ENCODE measurements at places on chromosomes 5 and 9.
A peak's percentile ranks its signal among the peaks of the same experiment; 100 is the strongest.

GRCh38 chr5:38655691-38656090 is 99.2 kb upstream of the LIFR start:
- H3K4me1 ChIP-seq: no peaks in the 10 kb centered on the region
- no peak for DNase-seq
- no peaks in the 10 kb centered on the region for H3K36me3 ChIP-seq
- H3K27ac ChIP-seq: no peak overlapping the region

GRCh38 chr5:139964994-139965565 is 78.0 kb downstream of the NRG2 start:
- H3K36me3 ChIP-seq: no peaks in the 10 kb centered on the region
- H3K4me3 ChIP-seq: no peak overlapping the region
- 0 out of 2 replicates have a peak, but pooled peaks cover 5% of the 10 kb centered on the region for H3K4me1 ChIP-seq
- no peak overlapping the region for H3K27ac ChIP-seq

- DNase-seq: no peak
- H3K4me1 ChIP-seq: no peaks in the 10 kb centered on the region
- no peak overlapping the region for H3K4me3 ChIP-seq
Measured at GRCh38 chr9:70000469-70000868, 43.2 kb upstream of the MAMDC2 start.

DNA sequence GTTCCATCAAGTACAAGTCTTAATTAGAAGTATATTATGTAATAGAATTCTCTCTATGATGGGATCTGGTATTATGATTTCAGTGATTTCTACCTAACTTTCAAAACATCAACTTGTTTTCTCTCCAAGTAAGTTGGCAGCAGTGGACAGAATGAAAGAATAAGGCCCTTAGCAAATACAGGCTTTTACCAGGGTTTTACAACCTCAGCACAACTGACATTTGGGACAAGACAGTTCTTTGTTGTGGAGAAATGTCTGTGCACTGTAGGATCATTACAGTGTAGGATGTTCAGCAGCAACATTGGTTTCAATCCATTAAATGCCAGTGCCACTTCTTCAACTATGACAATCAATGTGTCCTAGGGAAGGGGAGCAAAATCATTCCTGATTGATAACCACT is 48.8 kb downstream of the MLANA start:
- H3K4me3 ChIP-seq: no peak overlapping the region
- no peaks in the 10 kb centered on the region for H3K36me3 ChIP-seq
- no peak for DNase-seq
- no peaks in the 10 kb centered on the region for H3K27me3 ChIP-seq

DNA sequence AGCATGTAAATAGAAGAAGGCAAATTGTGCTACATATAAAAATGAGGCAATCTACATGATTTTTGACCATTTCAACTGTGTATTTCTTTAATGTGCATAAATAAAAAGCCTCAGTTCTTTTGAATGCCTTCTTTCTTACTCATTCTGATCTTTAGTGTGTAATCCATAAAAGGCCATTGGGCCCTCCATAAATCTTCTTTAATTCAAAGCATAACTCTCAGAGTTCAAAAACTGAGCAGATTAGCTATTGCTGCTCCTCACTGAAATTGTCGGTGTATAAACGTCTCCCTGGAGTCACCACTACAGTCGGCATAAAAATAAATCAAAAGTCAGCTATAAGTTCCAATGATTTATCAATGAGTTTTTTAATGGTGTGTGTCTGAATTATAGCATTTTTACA is 45.3 kb upstream of the ADAMTSL1 start:
- no peak overlapping the region for H3K27ac ChIP-seq
- H3K27me3 ChIP-seq: no peaks in the 10 kb centered on the region
- no peaks in the 10 kb centered on the region for H3K4me1 ChIP-seq
- H3K4me3 ChIP-seq: no peak overlapping the region
- no peaks in the 10 kb centered on the region for H3K36me3 ChIP-seq

GRCh38 chr5:85769347-85769746 is 848.4 kb upstream of the COX7C start:
- DNase-seq: no peak
- no peaks in the 10 kb centered on the region for H3K27me3 ChIP-seq
- no peaks in the 10 kb centered on the region for H3K4me1 ChIP-seq

GRCh38 chr9:112487799-112488340 is 1.2 kb downstream of the KIAA1958 start:
- peak overlapping the region; percentile 60 for H3K4me3 ChIP-seq
- H3K27me3 ChIP-seq: no peaks in the 10 kb centered on the region
- no peaks in the 10 kb centered on the region for H3K36me3 ChIP-seq
- H3K4me1 ChIP-seq: peaks cover 7% of the 10 kb centered on the region

DNA sequence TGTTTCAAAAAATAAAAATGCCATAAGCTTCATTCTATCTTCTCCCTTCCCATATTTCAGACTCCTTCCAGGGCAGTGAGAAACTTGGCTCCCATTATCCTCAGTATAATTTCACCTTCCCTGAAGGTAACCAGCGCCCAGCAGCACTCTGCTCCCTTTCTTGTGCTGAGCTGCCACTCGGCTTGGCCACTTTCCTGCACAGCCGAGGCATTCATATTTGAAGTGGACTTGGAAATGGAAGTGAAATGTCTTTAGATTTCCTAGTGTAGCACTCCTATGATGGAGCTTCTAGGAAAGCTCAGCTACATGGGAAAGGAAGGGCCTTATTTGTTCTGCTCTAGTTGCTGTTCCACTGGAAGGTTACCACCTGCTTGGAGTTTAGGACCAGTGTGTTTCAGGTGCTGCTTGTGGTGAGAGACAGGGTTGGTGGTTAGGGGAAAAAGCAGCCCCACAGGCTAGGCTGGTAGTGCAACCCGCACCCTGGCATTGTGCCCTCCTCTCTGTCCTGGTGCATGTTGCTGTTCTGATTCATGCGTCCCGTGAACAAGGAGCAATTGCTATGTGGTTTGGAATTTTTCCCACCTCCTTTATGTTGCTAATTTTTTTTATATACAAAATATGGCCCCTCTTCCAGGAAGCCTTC is 53.8 kb downstream of the RAD23B start:
- H3K4me1 ChIP-seq: 0 out of 2 replicates have a peak, but pooled peaks cover 7% of the 10 kb centered on the region
- no peaks in the 10 kb centered on the region for H3K27me3 ChIP-seq
- no peak for DNase-seq
- peaks cover 6% of the 10 kb centered on the region for H3K36me3 ChIP-seq
- no peak overlapping the region for H3K4me3 ChIP-seq
- no peak overlapping the region for H3K27ac ChIP-seq

DNA sequence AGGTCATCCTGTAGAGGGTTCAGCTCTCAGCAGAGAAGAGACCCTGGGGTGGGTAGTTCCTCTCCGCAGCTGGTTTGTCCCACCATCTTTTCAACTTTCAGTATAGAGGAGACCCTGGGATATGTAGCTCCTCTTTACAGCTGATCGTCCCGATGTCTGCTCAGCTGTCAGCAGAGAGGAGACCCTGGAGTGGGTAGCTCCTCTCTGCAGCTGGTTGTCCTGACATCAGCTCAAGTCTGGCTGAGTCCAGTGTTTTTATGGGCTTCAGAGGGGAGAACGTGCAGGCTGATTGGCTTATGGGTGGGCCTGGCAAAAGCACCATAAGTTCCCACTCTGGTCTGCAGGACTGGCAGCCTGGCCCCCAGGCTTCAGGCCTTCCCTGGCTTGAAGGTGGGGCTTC is 80.8 kb downstream of the NLN start:
- no peak for DNase-seq
- H3K36me3 ChIP-seq: no peaks in the 10 kb centered on the region
- H3K27ac ChIP-seq: no peak overlapping the region
- peaks cover 10% of the 10 kb centered on the region for H3K4me1 ChIP-seq
- H3K4me3 ChIP-seq: no peak overlapping the region

DNA sequence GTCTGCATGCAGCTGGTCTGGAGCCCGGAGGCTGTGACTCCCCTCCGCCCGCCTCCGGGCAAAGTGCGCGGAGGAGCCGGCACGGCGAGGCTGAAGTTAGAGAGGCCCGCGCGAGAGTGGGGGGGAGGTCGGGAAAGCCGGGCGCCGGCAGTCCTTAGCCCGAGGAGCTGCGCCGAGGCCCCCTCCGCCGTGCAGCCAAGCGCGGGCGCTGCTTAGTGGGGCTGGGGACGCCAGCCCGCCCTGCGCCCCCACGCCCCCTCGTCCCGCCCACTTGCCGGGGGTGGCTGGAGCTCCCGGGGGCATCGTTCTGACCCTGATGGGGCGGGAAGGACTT is 403 bp downstream of the NINJ1 start:
- peak; percentile 69 for DNase-seq
- H3K27ac ChIP-seq: peak overlapping the region; percentile 60
- H3K4me3 ChIP-seq: peak overlapping the region; percentile 86
- H3K27me3 ChIP-seq: no peaks in the 10 kb centered on the region
- peaks cover 4% of the 10 kb centered on the region for H3K4me1 ChIP-seq

DNA sequence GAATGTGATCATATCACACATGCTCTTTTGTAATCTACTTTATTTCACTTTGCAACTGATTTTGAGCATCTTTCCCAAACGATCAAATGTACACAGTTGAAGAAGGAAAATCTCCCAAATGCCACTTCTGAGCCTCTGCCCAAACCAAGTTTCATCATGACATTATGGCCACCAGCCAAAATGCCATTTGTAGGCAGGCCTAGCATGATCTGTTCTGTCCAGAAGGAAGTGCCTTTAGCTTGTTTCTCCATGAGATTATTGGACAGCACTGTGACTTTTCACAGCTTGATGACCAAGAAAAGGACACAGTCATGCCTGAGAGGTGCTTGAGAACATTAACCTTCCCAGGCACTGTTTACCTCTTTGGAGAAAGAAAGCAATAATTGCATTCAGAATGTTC is 73.2 kb upstream of the PIP5K1B start:
- H3K27me3 ChIP-seq: no peaks in the 10 kb centered on the region
- peaks cover 9% of the 10 kb centered on the region for H3K4me1 ChIP-seq
- DNase-seq: no peak

DNA sequence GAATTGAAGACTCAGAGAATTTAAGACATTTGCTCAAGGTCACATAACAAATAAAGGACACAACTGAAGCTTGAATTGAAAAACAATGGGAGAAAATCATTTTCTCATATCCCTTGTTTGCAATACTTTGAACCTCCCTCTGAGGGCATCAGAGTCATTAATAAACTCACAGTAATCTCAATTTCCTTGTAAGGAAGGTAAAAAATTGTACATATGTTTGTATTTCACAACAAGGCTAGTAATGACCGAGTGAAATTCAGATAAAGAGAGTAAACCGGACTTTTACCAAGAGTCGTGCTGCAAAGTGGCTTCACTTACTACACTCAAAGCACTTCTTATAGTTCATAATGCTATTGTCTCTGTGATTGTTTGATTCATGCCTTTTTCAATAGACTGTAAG is 665.0 kb downstream of the NR2F1-AS1 start:
- no peak for DNase-seq
- no peak overlapping the region for H3K4me3 ChIP-seq
- H3K27ac ChIP-seq: no peak overlapping the region
- H3K27me3 ChIP-seq: no peaks in the 10 kb centered on the region
- 0 out of 2 replicates have a peak, but pooled peaks cover 6% of the 10 kb centered on the region for H3K4me1 ChIP-seq

- no peaks in the 10 kb centered on the region for H3K27me3 ChIP-seq
- no peak for DNase-seq
- H3K4me3 ChIP-seq: no peak overlapping the region
- H3K27ac ChIP-seq: no peak overlapping the region
- H3K36me3 ChIP-seq: no peaks in the 10 kb centered on the region
Measured at GRCh38 chr5:143977891-143978461, 166.0 kb downstream of the HMHB1 start.

GRCh38 chr9:13948037-13948436 is 365.9 kb downstream of the NFIB start:
- H3K27me3 ChIP-seq: no peaks in the 10 kb centered on the region
- DNase-seq: no peak
- H3K4me3 ChIP-seq: no peak overlapping the region
- no peaks in the 10 kb centered on the region for H3K4me1 ChIP-seq
- no peak overlapping the region for H3K27ac ChIP-seq

GRCh38 chr5:139079991-139080610 is 118.1 kb downstream of the SIL1 start:
- H3K27ac ChIP-seq: no peak overlapping the region
- no peaks in the 10 kb centered on the region for H3K27me3 ChIP-seq
- H3K36me3 ChIP-seq: no peaks in the 10 kb centered on the region
- H3K4me1 ChIP-seq: no peaks in the 10 kb centered on the region

DNA sequence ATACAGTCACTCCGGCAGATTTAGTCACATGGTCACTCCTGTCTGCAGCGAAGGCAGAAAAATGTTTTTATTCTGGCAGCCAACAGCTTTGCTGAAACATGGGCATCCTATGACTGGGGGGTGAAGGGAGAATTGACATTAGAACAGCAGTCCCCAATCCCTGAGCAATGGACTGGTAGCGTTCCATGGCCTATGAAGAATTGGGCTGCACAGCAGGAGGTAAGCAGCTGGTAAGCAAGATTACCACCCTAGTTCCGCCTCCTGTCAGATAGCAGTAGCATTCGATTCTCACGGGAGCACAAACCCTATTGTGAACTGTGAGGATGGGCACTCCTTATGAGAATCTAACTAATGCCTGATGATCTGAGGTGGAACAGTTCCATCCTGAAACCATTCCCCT is 93.1 kb upstream of the FTMT start:
- no peak overlapping the region for H3K27ac ChIP-seq
- no peak for DNase-seq
- H3K4me1 ChIP-seq: no peaks in the 10 kb centered on the region
- H3K36me3 ChIP-seq: no peaks in the 10 kb centered on the region
- no peaks in the 10 kb centered on the region for H3K27me3 ChIP-seq
- no peak overlapping the region for H3K4me3 ChIP-seq

DNA sequence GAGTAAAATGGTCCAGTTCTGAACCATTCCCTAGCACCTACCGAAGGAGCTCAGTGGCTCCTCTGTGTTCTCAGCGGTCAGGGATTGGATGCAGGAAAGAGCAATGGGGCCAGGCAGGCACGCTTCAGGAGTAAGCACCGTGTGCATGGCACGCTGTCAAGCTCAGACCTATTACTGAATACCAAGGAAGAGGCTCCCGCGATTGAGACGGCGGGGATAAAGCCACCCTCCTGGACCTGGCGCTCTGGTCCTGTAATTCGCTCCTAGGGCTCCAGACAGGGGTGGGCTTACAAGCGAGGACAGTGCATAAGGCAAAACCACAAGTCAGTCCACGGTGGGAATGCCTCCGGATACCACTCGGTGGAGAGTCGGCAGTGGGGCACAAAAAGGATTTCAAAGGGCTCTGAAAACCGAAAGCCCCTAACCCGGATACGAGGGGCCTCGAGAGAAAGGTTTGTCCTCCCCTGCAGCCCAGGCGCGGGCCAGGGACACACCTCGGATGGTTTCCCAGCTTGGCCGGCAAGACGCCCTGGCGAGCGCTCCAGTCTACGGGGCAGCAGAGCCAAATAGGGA is 988 bp downstream of the OXCT1 start:
- DNase-seq: no peak
- H3K27me3 ChIP-seq: no peaks in the 10 kb centered on the region
- 0 out of 2 replicates have a peak overlapping the region, but pooled peaks have one; percentile 72 for H3K27ac ChIP-seq
- peaks cover 15% of the 10 kb centered on the region for H3K4me1 ChIP-seq

DNA sequence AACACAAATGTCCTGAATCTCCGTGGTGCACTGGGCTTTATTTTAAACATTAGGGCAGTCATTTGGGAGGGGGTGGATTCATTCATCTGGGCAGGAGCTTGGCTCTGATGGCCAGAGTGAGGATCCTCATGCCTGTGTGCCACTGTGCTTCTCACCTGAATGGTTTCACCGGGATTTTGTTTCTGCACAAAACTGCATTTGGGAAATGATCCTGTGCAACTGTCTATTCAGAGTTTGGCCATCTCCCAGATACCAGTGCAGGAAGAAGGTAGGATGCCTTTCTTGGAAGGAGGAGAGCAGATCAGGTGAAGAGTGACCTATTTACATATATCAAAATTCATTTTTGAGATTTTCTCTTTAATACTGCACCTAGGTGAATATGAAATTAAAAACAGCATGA is 514.4 kb upstream of the SEMA6A start:
- no peak for DNase-seq
- H3K36me3 ChIP-seq: no peaks in the 10 kb centered on the region
- H3K27me3 ChIP-seq: no peaks in the 10 kb centered on the region
- H3K27ac ChIP-seq: no peak overlapping the region
- H3K4me3 ChIP-seq: no peak overlapping the region
- H3K4me1 ChIP-seq: no peaks in the 10 kb centered on the region

Data from MM.1S (cell line).